ENCODE measurements at places on chromosomes 16 and 17.

DNA sequence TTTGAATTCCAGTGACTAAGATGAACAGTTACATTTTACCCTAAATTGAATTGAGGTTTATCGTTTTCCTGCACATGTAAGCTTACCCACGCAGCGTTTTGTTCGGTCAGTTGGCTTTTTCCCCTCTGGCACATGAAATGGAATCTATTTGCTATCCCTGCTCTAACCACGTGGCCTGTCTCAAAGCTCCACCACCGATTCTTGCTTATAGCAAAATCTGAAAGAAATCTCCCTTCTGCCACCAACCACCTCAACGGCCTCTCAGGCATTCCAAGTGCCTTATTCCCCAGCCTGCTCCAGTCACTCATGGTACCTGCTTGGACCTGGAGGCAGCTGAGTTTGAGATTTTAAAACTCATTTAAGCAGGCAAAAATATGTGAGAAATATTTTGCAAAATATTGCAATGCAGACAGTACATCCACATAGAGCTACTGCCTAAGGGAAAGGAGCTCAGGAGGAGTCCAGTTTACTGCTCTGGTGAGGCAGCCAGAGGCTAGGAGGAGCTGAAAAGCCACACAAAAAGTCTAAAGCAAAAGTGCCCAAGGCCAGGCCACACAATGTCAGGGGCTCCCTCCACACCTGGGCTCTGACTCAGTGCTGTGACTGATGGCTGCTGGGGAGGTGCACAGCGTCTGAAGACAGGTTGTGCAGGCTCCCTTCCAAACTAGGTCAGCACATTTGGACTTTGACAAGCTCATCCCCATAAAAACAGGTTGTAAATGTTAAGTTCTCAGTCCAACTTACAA, 26.4 kb downstream of the ARHGAP17 start:
- DNase-seq = no peak

GRCh38 chr17:54907376-54907775, 6.7 kb downstream of the TOM1L1 start:
- DNase-seq = no peak

- DNase-seq = no peak
Observed at GRCh38 chr17:7384489-7385081, 3.7 kb downstream of the TNK1 start.

DNA sequence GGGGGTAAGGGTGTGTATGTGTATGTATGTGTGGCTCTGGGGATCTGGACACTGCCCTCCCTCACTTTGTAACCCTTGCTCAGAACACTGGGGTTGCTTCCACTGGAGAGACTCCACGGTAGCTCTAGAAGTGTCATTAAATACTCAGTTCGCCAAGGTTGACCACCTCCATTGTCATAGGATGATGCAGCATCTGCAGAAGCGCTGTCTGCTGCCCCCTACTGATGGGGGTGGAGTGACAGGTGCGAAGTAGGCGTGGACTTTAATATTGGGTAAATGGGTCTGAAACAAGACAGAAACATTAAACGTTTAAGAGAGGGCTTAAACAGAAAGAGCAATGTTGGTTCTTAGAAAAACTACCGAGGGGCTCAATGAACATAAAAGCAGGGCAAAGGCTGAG, 35.5 kb upstream of the STAC2 start:
- DNase-seq = no peak

DNA sequence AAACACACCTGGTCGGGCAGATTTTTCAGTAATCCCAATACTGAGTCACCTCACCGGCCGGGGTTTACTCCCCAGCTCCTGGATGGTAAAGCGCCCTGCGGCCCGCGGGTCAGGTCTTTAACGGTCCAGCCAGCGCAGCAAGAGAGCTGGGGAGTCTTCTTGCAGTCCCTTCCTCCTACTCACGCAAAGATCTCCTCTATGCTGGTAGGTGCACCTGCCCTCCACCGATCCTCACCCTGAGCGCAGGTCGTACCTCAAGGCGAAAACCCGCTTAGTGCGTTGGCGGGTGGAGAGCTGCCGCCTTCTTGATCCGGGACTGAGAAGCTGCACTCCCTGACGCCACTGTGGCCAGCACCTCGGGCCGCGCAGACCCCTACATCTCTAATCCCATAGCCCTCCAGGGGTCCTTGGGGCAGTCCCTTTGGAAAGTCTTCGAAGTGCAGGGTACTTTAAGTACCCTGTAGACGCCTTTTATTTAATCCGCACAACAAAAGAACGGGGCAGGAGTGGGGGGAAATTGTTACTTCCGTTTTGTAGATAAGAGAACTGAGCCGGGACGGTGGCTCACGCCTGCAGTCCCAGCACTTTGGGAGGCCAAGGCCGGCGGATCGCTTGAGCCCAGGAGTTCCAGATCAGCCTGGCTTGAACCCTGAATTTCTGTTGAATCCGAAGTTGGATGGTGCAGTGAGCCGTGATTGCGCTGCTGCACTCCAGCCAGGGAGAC, 10.4 kb upstream of the HOXB13 start:
- DNase-seq = no peak

- no peak for DNase-seq
Observed at GRCh38 chr17:66715745-66716156, 119.2 kb upstream of the CACNG5 start.

GRCh38 chr17:75090871-75091854, 3.4 kb downstream of the SLC16A5 start:
- no peak for DNase-seq

DNA sequence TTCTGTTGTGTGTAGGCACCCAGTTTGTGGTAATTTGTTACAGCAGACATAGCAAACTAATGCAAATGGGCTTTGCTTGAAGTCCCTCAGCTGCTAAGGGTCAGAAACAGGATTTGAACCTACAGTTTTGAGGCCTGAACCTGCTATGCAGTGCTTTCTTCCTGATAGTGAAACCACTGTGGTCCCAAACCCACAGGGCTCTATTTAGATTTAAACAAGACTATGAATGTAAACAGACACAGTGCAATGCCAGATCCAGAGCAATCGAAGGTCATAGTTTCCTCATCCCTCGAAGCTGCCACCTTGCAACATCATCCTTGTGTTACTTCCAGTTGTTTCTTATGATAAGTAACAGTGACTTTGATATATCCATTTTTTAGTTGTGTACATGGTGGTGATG, 630.2 kb downstream of the WWOX start:
- DNase-seq = no peak

- DNase-seq = no peak
Observed at GRCh38 chr16:80367037-80367658, 173.6 kb upstream of the DYNLRB2 start.

GRCh38 chr16:53753431-53753830, 49.5 kb downstream of the FTO start:
- DNase-seq = no peak

- no peak for DNase-seq
Observed at GRCh38 chr16:84884596-84885341, 65.0 kb downstream of the CRISPLD2 start.

DNA sequence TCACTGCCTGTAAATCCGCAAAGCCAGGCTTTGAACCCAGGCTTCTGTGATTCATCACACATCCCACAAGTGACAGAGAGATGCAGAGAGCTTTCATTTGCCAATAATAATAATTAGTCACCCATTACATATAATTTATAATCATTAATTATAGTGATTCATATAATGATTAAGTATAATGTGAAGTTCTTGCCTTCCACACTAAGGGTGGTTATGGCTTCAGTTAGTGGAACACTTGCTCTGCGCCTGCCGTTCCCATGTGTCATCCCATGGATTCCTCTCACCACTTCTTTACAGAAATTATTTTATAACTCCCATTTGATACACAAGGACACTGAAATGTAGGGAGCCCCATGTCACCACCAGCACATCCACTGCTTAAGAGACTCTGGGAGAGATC, 39.8 kb upstream of the XYLT1 start:
- no peak for DNase-seq

- peak; percentile 51 for DNase-seq
Observed at GRCh38 chr16:88759245-88759975, 25.6 kb downstream of the PIEZO1 start.

DNA sequence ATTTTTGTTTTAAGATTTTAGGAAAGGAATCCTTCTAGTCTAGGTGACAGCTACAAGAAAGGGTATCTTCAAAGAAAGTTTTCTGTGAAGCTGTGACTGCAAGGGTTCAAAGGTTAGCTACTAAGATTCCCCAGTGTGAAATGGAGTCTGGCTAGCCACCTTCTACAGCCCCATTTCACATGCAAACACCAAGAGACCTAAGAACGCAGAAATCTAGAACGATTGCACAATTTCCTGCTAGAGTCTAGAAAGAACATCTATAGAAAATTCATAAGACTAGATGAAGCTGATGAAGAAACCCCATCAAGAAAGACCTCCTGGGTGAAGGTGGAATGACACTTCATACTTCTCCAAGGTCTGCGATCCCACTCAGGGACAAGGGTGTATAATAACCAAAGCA, 77.1 kb downstream of the STX8 start:
- DNase-seq = no peak

GRCh38 chr17:798246-798645, 16.1 kb downstream of the MRM3 start:
- no peak for DNase-seq

DNA sequence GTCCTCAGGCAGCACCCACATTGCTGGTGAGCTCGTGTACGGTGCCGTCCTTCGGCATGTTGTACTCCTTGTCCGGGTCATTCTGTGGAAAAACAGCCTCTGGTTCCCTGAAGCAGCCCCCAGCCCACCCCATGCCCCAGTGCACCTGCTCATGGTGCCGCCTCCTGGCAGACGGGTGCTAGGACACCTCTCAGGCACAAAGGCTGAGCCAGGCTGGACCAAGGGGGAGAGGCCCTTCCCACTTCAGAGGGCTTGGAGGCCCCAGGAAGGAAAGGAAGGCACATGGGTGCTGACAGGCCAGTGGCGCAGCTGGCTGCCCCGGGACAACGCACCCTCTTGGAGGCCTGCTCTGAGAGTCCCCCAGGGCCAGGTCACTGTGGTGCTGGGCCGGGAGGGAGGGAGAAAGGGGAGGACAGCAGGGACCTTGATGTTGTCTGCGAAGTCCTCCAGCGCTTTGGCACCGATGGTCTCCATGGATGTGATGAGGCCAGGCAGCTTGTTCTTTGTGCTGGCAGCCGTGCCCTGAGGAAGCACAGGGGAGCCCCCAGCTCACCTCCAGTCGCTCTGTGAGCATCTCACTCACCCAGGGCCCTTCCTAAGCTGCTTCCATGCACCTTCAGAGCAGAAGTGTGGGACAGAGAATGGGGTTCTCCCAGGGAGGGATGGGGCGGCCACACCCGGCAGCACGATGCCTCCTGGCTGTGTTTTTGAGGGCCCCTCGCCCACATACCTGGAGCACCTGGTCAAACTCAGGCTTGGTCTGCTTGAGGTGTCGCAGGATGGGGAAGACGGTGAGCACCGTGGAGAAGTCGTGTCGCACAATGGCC, 9.3 kb downstream of the ZACN start:
- no peak for DNase-seq
